GM04503 (cell line): ENCODE measurements at places on chromosomes 7 and 10.

GRCh38 chr10:62492012-62492869 is 118.1 kb downstream of the ZNF365 start:
- peak; percentile 60 for DNase-seq

- no peak for DNase-seq
Observed at GRCh38 chr7:31418928-31419327, 78.4 kb upstream of the NEUROD6 start.

- DNase-seq, result no peak
Observed at GRCh38 chr10:16009785-16010184, 149.5 kb upstream of the MINDY3 start.

DNA sequence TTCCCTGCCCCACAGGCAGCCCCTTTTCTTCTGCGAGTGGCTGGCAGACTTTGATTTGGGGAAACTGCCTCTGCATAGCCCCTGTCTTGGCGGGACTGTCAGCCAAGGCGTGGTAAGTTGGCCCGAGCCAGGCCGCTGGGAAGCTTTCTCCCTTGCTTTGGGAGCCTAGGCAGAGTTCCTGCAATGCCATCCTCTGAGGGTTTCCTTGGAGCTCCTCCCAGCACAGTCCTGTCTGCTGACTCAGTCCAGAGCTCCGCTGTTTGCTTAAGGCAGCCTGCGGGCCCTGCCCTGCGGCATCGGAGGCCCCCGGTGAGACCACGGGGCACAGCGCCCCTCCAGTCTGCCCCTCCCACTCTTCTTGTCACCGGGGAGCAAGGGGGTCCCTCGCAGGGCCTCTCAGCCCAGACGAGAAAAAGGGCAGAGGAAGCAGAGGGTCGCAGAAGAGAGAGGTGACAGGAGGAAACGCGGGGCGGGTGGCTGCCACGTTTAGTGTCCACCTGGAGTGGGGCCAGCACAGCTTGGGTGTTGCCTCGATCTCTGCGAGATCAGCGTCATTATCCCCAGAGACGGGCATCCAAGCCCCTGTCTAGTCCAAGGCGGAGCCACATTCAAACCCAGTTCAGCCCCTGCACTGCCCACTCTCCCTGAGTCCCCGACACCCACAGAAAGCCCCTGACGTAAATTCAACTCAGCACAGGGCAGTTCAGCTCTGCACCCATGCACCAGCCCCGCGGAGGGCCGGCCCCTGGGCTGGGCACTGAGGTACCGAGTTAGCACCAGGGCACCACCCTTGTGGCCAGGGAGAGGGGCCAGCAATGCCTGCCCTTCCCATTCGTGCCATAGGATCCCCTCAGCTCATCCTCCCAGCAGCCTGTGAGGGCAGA is 59.0 kb upstream of the CHST15 start:
- peak; percentile 57 for DNase-seq
